CD4-positive, alpha-beta T cell treated with Interleukin-15 for 4 hours (primary cell): ENCODE measurements at places on chromosomes 2 and 18.

GRCh38 chr2:63792530-63792929, 49.2 kb upstream of the UGP2 start:
- DNase-seq: no peak

DNA sequence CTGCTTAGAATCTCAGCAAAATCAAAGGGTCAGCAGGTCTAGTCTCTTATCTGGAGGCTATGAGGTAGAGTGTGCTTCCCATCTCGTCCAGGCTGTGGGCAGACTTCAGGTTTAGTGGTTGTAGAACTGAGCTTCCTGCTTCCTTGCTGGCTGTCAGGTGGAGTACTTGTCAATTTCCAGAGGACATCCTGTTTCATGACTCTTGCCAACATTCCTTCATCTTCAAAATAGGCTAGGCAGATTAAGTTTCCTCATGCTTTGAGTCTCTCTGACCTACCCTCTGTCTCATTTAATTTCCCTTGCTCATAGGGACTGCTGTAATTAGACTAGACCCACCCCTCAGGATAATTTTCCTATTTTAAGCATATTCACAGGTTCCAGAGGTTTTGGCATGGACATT, 562.6 kb downstream of the SPAG16 start:
- no peak for DNase-seq

GRCh38 chr2:239155806-239156480, 244.9 kb downstream of the HDAC4 start:
- DNase-seq: no peak

- no peak for DNase-seq
Measured at GRCh38 chr2:17680119-17680518, 73.5 kb downstream of the SMC6 start.

DNA sequence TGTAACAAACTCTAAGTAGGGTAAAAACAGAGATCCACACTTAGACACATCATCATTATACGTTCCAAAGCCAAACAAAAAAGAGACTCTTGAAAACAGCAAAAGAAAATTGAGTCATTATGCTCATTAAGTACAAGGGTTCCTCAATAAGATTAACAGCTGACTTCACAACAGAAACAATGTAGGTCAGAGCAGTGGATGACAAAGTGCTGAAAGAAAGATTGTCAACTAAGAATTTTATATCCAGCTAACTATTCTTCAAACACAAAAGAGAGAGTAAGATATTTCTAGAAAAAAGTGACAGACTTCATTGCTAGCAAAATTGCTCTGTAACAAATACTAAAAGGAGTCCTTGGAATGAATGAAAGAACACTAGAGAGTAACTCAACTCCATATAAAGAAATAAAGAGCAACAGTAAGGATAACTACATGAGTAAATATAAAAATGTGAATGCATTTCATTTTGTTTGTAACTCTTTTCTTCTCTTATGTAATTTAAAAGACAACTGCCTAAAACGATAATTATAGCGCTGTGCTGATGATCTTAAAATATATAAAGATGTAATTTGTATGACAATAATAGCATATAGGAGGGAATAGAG, 23.8 kb upstream of the DNER start:
- no peak for DNase-seq

DNA sequence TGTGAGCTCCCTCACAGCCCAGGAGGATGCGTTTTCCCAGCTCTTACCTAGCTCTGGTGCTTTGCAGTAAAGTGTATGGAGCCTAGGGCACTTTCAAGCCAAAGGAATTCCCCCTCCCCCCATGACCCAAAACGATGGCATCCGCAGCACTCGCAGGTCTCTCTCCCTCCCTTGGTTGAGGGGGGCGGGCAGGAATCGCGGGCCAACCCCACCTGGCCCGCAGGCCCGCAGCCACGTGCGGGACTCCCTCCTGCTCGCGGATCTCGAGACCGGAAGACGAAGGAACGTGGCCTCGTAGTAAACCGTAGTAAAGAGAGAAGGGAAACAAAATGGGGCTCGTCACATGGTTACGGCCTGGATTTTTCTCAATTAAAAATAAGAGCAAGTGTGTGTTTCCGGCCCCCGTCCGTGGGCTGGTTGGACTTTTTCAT, 8.5 kb downstream of the IRS1 start:
- peak; percentile 70 for DNase-seq

- no peak for DNase-seq
Measured at GRCh38 chr2:154425994-154426393, 272.5 kb upstream of the KCNJ3 start.

DNA sequence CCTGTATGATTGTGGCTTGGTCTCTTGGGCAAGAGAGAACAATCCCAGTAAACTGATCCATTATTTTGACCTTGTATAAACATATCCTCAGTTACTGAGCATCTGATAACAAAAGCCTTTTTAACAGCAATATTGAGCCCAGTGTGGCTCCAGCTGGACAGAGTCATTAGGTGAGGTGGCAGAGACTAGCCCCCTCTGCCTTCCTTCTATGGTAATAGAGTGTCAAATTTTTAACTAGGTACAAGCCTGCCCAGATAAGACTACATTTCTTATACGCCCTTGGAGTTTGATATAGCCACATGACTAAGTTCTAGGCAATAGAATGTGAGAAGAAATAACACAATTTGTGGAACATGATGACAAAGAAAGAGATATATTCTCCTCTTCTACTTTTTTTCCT, 56.2 kb downstream of the HNMT start:
- DNase-seq: no peak

- DNase-seq: peak; percentile 24
Measured at GRCh38 chr2:196337208-196337953, 166.0 kb upstream of the STK17B start.

DNA sequence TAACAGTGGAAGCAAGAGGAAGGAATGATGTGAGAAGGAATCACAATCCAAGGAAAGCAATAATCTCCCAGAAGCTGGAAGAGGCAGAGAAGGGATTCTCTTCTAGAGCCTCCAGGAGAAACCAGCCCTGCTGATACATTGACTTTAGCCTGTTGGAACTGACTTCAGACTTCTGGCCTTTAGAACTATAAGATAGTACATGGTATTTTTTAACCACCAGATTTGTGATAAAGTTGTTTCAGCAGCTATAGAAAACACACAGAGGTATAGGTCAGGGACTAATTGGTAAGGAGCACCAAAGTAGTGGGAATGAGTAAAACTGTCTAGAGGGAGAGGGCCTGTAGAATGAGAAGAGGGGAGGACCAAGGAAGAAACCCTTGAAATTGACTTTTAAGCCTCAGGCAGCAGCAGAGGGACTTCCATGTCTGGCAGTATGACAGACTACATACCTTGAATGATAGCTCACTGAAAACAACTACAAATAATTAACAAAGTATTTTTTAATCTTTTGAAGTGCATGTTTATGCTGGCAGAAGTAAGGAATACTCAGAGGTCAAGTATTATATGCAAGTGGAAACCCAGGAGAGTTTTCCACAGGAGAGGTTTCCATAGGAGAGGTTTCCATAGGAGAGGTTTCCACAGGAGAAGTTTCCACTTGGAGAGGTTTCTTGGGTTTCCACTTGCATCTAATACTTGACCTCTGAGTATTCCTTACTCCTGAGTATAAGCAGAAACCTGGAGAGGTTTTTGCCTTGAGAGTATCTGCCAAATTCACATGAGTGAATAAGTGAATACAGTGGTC, 33.8 kb upstream of the TMEM17 start:
- DNase-seq: no peak

- peak; percentile 53 for DNase-seq
Measured at GRCh38 chr2:54041135-54041534, 70.3 kb upstream of the PSME4 start.

DNA sequence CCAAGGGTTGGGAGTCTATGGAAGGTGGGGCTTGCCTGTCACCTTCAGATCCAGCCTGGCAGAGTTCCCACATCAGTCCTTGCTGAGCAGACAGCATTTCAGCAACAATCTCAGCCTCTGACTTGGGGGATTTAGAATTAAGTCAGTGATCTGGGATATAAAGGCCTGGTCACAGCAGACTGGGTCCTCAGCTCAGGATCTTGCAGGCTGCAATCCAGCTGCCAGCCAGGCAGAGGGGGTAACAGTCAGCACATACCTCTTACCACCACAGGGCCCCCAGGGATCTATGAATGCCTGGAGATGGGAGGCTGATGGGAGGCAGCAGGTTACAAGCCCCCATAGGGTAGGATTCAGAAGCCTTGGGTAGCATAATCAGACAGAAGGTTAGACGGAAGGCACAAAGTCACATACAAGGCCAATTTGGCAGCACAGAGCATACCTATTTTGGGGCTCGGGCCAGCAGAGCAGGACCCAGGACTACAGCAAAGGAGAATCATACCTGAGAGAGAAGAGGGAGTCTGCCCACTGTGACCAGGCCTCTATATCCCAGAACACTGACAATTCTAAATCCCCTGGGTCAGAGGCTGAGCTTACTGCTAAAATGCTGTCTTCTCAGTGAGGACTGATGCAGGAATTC, 163.5 kb downstream of the MTCL1 start:
- no peak for DNase-seq

- no peak for DNase-seq
Measured at GRCh38 chr18:50061876-50062517, 132.9 kb downstream of the MYO5B start.

DNA sequence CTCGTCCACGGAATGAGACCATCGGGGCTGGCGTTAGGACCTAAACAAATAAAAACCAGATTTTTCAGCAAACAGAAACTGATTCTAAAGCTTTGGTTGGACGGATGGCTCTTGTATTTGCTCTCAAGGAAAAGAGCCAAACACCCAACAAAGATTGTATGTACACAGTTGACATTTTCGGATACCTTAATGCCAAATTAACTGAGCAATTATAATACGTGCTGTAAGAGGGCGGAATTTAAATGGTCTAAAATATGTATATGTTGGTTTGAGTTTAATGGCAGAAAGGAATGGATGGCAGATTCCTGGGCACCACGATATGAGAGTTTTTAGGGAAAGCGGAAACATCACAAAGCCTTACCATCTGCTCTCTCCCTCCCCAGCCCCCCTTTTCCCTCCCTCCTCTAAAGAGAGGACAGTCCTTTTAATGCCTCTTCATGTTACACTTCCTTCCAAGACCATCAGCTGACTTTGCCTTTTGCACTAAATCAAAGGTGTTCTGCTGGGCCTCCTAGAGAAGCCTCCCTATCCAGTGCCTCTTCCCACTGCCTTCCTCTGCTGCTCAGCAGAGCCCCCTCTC, 33.3 kb downstream of the STAT1 start:
- no peak for DNase-seq

DNA sequence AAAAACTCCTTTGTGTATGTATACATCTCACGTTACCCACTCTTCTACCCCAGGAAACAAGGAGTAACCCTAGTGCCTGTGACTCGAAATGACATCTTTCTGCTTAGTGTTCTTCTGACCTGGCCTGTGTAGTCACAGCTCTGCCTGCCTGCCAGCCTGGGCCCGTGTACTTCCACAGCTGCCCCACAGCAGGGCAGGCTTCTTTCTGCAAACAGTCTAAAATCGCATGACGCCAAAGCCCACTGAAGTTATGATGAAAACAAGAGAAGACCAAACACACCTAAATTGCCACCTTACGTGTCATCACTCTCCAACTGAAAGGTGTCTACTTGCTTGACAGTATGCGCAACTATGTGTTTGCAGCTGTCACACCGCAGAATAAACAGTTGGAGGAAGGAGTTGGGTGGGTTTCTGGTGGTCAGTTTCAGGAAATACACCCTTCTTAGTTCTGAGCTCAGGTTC, 1.5 kb downstream of the GAREM1 start:
- DNase-seq: no peak

DNA sequence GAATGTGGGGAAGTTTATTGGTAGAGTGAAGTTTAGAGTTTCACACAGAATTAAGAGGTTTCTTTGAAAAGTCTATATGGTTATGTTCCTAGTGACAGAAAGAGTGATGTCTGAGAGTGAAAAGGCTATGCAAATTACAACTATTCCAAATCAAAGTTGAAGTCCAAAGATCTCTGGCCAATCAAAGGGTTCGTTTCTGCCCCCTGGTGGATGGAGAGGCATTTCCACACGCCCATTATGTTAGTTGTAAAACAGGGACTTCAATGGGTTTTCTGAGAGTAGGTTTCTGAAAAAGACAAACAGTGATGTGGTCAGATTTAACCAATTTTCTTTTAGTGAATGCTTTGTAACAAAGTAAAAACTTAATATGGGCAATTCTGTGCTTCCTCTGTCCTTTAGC, 441.5 kb upstream of the POU3F3 start:
- no peak for DNase-seq

DNA sequence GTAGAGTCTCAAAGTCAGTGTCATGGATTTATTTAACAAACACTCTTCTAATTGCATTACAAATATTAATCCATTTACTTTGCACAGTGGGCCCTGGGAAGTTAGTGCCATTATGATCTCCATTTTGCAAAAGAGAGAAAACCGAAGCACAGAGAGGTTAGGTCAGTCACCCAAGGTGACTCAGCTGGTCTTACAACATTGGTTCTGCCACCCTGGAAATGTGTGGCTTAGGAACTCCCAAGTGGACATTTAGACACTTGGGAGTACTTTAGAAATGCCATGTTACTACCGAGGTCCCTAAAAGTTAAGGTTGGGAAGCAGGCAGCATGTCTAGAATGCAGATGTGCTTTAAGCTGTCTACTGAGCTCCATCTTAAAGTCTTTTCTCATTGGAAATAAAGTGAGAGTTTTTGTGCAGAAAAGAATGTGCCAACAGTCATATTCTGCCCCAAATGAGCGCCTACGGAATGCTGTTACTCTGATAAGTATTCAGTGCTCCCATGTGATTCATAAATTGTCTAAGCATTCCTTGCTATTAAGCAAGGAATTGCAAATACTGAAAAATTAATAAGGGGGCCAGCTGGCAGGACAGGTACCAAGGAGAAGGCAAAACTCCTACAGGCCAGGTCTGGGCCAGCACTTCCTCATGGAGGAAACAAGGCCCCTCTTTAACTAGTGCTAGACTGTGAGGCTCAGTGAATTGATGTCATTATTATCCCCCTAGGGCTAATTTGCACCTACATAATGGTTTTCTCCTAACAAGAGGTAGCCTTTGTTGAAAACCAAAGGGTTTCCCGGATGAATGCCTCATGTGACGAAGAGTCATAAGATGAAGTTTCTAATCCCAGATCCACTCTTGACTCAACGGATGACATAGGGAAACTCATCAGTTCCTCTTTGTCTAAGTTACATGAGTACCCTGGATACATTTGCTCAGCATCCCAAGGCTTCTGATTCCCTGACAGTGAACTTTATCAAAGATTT, 16.3 kb downstream of the NRP2 start:
- no peak for DNase-seq

DNA sequence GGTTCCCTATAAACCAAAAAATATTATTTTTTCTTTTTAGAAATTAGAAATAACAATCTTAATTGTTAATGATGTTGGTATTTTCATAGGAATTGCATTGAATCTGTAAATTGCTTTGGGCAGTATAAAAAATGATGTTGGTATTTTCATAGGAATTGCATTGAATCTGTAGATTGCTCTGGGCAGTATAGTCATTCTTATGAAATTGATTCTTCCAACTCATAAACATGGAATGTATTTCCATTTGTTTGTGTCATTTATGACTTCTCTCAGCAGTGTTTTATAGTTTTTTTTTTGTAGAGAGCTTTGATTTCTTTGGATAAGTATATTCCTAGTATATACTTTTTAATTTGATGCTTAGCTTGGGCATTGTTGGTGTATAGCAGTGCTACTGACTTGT, 82.0 kb upstream of the NT5C1B start:
- no peak for DNase-seq
